AG10803 (cell line): ENCODE measurements at places on chromosomes 2 and 18.

- no peak for DNase-seq
Measured at GRCh38 chr2:8554296-8554806, 127.5 kb upstream of the ID2 start.

DNA sequence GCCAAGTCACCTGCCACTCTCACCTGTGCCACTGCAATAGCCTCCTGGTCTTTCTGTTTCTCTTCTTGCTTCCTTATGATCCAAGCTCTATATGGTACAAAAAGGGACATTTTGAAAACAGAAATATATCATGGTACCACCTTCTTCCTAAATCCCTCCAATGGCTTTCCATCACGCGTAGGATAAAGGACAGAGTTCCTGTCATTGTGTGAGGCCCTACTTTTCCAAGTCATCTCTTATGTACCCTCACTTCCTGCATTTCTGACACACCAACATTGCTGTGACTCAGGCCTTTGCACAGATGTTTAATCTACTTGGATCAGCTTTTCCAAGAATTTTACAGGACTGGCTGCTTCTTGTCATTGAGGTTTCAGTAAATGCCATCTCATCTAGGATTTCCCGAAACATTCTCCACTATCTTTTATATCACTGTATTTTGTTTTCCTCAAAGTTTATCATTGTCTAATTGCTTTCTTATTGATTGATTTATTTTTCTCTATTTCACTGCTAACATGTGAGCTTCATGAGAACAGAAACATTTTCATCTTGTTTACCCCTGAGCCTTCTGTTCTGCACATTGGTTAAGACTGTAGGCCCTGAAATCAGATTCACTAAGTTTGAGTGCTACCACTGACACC lies 426.1 kb upstream of the FANCL start:
- DNase-seq, result no peak

GRCh38 chr2:197628043-197628500 lies 47.3 kb downstream of the RFTN2 start:
- peak; percentile 31 for DNase-seq

GRCh38 chr2:237865623-237866041 lies 6.2 kb downstream of the RAMP1 start:
- no peak for DNase-seq

GRCh38 chr2:1546023-1546591 lies 132.8 kb downstream of the TPO start:
- peak; percentile 59 for DNase-seq

DNA sequence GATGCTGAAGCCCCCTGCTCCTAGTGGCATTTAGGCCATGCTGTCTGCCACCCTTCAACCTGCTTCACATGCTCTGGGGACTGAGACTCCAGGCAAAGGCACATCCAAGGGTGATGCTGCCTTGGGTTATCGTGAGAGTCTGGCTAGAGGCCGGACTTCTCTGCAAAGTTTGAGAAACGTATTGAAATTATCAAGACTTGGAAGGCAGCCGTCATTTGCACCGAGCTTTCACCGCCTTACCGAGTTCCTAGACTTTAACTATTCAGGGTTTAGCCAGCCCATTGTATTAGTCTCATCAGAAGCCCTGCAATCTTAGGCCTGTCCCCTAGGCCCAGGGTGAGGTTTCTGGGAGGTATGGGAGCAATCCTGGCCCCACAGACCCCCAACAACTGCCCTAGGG lies 34.0 kb downstream of the RDH14 start:
- peak; percentile 37 for DNase-seq

- DNase-seq, result no peak
Measured at GRCh38 chr18:13280070-13280795, 61.7 kb downstream of the LDLRAD4 start.

DNA sequence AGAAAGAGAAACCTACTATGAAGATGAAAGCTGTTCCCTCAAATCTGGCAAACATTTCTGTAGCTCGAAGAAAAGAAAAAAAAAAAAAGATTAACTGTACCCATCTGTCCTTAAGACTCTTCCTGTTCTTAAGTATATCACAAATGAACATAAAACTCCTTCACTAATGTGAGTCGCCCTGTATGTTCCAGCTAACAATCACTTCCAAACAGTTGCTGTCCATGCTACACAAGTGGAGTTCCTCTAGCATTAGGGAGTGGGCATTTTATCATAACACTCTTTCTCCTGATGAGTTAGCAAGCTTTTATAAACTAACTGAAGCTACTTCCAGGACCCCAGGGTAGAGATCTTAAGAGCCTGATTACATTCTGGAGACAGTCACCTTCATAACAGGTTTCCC lies 5.8 kb downstream of the CUL3 start:
- DNase-seq, result no peak

- no peak for DNase-seq
Measured at GRCh38 chr2:60821587-60822302, 59.6 kb upstream of the REL start.

DNA sequence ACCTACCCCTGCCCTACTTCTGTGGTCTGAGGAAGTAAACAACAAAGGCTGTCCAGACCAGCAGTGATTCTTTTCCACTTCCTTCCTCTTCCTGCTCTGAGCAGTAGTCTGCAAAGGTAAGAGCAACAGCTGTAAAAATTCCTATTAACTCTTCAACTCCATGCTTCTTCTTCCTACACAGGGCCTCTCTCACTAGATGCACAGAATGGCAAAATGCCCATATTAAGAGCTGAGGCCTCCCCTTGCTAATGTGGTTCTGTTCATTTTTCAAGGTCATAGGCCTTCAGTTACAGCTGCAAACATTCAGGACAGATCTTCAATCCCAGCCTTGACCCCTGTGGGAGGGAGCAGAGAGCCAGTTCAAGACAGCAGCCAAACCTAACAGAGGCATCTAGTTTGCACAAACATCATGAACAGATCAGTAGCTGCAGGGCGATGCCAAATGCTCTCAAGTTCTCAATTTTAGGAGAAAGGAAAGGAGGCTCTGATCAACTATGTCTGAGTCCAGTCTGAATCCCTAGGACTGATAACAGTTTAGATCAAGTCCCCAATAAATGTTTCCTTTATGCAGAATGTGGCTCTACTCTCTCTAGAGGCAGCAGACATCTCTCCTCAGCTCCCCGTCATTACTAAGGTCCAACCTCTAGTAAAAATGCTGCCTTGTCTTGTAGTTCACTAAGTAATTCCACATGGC lies 20.9 kb downstream of the SLC40A1 start:
- DNase-seq, result no peak

DNA sequence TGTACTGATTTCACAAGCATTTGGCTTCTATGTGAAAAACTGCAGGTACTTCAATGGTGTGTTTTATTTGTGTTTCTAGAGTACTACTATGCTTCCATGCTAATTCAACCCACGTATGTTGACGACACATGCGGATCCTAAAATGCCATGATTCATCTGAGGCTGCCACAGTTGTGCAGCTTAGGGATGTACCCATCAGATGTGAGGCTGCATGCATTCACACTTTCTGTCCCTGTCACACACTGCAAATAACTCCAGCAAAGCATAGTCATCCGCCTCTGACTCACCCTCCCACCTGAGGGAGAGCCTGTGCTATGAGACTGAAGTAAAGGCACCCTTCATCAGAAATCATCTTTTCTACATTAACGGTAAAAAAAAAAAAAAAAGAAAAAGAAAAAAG lies 22.1 kb upstream of the SERTAD2 start:
- peak; percentile 20 for DNase-seq

DNA sequence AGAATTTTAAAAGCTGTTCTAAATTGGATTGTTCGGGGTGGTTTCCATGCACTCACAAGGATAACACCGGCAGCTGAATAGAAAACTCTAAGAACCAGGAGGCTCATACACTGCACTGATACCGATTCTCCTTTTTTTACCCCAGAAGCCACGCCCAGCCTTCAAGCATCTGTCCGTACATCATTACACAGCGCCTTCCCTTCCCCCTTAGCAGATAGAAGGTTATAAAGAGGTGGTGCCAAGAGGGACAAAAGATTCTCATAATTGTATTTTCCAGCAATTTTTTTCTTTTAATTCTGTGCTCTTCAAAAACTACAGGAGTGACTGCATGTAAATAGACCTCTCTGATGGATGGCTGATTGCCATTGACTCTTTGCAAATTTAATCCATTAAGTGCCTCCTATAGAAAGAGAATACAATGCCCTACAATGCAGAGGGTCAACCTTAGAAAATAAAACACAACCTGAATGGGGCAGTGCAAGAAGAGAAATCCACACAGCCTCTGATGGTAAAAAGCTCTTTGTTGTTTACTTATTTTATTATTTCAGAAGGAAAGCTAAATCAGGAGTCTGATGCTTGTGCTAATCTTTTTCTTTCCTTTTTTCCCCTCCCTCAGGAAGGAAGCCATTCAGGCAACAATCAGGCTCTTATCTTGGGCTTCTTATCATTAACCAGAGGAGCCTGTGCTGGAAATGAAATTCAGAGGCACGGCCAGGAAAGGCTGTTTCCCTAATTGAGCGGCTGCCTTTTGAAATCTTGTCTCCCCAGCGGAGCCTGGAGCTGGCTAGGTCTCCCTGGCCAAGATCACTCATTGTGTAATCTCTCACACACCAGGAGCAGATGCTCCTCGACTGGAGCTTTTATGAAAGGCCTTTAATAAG lies 198.9 kb upstream of the NABP1 start:
- peak; percentile 81 for DNase-seq

GRCh38 chr2:99442837-99443236 lies 47.0 kb downstream of the REV1 start:
- peak; percentile 17 for DNase-seq

- no peak for DNase-seq
Measured at GRCh38 chr2:164335947-164336346, 285.3 kb downstream of the GRB14 start.

GRCh38 chr2:31675485-31675901 lies 94.8 kb upstream of the SRD5A2 start:
- DNase-seq, result no peak
